ENCODE measurements at places on chromosomes 2 and 18. TPM values are rescaled to one million over a fixed set of nuclear protein-coding genes. Genes with fewer than 3 reads are reported as not detected.
A peak's percentile ranks its signal among the peaks of the same experiment; 100 is the strongest.

THADA gene
- total RNA-seq = 14.5 TPM

GRCh38 chr18:2303517-2304238 is 267.6 kb downstream of the METTL4 start:
- H3K27me3 ChIP-seq = no peaks in the 10 kb centered on the region
- no peak overlapping the region for H3K27ac ChIP-seq
- no peaks in the 10 kb centered on the region for H3K4me1 ChIP-seq
- H3K4me3 ChIP-seq = no peak overlapping the region

DNA sequence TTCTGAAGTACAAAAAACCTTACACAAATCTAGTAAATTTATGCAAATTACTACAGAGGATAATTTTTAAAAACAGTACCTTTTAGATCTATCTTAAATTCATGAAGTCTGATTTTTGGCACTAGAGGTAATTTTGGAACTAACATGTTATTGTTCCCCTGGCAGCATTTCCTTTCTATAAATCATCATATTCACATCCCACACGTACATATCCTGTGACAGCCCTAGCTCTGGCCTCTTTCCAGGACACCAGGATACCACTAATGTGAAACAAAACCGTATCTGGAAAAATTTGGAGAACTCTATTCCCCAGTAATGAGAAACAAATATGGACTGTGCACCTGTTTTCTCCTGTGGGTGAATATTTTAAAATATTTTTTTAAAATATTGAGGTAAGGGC is 14.0 kb upstream of the BIRC6 start:
- H3K27me3 ChIP-seq = no peaks in the 10 kb centered on the region
- H3K4me1 ChIP-seq = no peaks in the 10 kb centered on the region
- H3K36me3 ChIP-seq = no peaks in the 10 kb centered on the region
- peak; percentile 13 for DNase-seq
- no peak overlapping the region for H3K4me3 ChIP-seq
- no peak overlapping the region for H3K27ac ChIP-seq

TMEM37 gene
- total RNA-seq = 3.3 TPM

VIT gene
- 12.3 TPM for total RNA-seq

GRCh38 chr18:62529597-62529996 is 6.8 kb downstream of the ZCCHC2 start:
- no peak for DNase-seq
- no peaks in the 10 kb centered on the region for H3K27me3 ChIP-seq
- peaks cover 31% of the 10 kb centered on the region for H3K4me1 ChIP-seq
- no peaks in the 10 kb centered on the region for H3K36me3 ChIP-seq
- no peak overlapping the region for H3K4me3 ChIP-seq

- no peak overlapping the region for H3K4me3 ChIP-seq
- H3K27me3 ChIP-seq = no peaks in the 10 kb centered on the region
- no peak overlapping the region for H3K27ac ChIP-seq
- no peak for DNase-seq
- H3K36me3 ChIP-seq = no peaks in the 10 kb centered on the region
Measured at GRCh38 chr2:68057658-68058396, 5.0 kb downstream of the C1D start.

- H3K27me3 ChIP-seq = no peaks in the 10 kb centered on the region
- H3K4me1 ChIP-seq = peaks cover 7% of the 10 kb centered on the region
- peaks cover 36% of the 10 kb centered on the region for H3K36me3 ChIP-seq
- DNase-seq = no peak
- H3K4me3 ChIP-seq = no peak overlapping the region
- no peak overlapping the region for H3K27ac ChIP-seq
Measured at GRCh38 chr18:58605027-58606020, 23.6 kb downstream of the ALPK2 start.

GAD1 gene
- not detected for total RNA-seq
